ENCODE measurements at places on chromosomes 11 and 22. TPM values are rescaled to one million over a fixed set of nuclear protein-coding genes. Genes with fewer than 3 reads are reported as not detected.

The CNTF gene
- total RNA-seq, result 3.4 TPM

The OTOG gene
- not detected for total RNA-seq

GRCh38 chr11:130908061-130908460 is 8.2 kb downstream of the SNX19 start:
- H3K27ac ChIP-seq, result no peak overlapping the region
- no peaks in the 10 kb centered on the region for H3K4me1 ChIP-seq
- no peaks in the 10 kb centered on the region for H3K27me3 ChIP-seq
- H3K36me3 ChIP-seq, result peaks cover 27% of the 10 kb centered on the region
- no peak for DNase-seq

- no peak for DNase-seq
- H3K4me1 ChIP-seq, result no peaks in the 10 kb centered on the region
- no peaks in the 10 kb centered on the region for H3K36me3 ChIP-seq
- H3K27me3 ChIP-seq, result no peaks in the 10 kb centered on the region
- H3K4me3 ChIP-seq, result no peak overlapping the region
Observed at GRCh38 chr11:22699388-22699787, 33.0 kb downstream of the GAS2 start.

DNA sequence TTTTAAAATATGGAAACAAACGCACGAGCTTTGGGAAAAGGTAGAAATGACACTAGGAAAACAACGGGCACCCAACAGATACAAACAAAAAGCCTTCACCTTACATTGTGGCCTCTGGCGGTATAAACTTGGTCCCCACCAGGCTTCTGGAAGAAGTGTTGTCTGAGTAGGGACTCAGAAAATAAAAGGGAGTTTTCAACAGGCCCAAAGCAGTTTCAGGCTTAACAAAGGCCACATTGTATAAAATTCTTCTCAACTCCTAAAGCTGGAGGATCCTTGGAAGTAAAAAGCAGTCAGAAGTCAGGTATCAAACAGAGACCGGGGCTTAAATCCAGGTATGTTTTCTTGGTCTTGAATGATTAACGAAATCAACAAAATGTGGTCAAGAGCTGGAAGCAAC is 61.0 kb downstream of the LARGE1 start:
- no peak overlapping the region for H3K27ac ChIP-seq
- no peak for DNase-seq
- H3K27me3 ChIP-seq, result no peaks in the 10 kb centered on the region
- H3K4me3 ChIP-seq, result no peak overlapping the region

- H3K27me3 ChIP-seq, result no peaks in the 10 kb centered on the region
- no peak for DNase-seq
- H3K36me3 ChIP-seq, result no peaks in the 10 kb centered on the region
- H3K27ac ChIP-seq, result no peak overlapping the region
Observed at GRCh38 chr22:37053310-37054055, 1.9 kb downstream of the KCTD17 start.

DNA sequence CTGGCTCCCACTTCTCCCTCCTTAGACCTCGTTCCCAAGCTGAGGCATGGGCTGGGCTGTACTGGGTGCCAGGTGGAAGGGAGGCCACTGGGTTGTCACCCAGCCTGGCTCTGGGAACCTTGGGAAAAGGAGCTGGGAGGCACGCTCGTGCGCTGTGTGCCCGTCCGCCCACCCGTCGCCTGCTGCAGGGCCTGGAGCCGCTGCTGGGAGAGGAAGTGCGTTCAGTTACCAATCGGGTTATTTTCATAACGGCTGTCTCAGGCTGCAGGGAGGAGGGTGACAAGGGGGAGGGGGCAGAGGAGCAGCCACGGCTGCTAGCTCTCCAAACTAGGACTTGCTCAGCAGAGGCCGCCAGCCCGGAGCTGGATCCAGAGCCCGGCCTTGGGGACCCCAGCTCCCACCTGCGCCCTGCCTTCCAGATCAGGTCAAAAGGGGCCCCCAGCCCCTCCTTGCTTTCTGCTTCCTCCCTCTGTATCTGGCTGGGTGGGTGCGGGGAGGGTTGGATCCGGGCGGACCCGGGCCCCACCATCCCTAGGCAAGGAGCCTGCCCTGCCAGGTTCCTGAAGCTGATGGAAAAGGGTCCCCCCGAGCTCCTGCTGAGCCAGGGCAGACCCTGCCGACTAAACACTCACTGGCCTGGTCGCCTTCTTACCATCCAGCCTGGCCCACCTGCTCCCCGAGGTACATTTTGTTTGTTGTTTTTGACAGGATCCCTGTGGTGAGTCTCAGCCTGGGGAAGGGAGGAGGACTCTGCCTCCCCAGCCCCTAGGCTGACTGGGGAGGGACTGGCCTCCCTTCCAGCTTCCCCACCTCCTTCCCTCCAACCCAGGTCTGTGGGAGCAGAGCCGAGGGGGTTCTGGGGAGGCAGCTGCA is 14.3 kb downstream of the DGKZ start:
- no peak overlapping the region for H3K4me3 ChIP-seq
- DNase-seq, result no peak
- no peaks in the 10 kb centered on the region for H3K36me3 ChIP-seq
- H3K27ac ChIP-seq, result no peak overlapping the region
- peaks cover 22% of the 10 kb centered on the region for H3K4me1 ChIP-seq

DNA sequence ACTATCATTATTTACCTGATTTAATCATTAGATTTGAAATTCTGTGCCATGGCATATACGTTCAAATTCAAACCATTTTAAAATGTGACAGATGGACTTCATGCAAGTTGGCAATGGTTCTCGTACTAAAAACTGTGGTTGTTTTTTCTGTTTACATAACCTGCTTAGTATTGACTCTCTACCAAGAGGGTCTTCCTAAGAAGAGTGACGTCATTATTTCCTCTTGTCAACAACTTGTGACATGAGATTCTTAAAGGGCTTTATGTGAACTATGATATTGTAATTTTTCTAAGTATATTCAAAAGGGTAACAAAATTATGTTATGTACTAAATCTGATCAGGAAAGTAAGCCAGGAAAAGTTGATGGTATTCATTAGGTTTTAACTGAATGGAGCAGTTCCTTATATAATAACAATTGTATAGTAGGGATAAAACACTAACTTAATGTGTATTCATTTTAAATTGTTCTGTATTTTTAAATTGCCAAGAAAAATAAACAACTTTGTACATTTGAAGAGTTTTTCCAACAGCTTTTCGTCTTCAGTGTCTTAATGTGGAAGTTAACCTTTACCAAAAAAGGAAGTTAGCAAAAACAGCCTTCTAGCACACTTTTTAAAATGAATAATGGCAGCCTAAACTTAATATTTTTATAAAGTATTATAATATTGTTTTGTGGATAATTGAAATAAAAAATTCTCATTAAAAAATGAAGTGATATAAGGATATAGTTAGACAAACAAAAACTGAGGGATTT is 87.0 kb downstream of the GRK3 start:
- no peak for DNase-seq
- no peak overlapping the region for H3K4me3 ChIP-seq
- no peaks in the 10 kb centered on the region for H3K36me3 ChIP-seq
- no peak overlapping the region for H3K27ac ChIP-seq
- no peaks in the 10 kb centered on the region for H3K4me1 ChIP-seq

The PANX3 gene
- total RNA-seq, result not detected

GRCh38 chr11:1335264-1335810 is 25.9 kb upstream of the TOLLIP start:
- H3K36me3 ChIP-seq, result no peaks in the 10 kb centered on the region
- peaks cover 9% of the 10 kb centered on the region for H3K4me1 ChIP-seq
- DNase-seq, result no peak
- no peaks in the 10 kb centered on the region for H3K27me3 ChIP-seq

- no peak overlapping the region for H3K27ac ChIP-seq
- peaks cover 95% of the 10 kb centered on the region for H3K27me3 ChIP-seq
- no peaks in the 10 kb centered on the region for H3K4me1 ChIP-seq
- H3K4me3 ChIP-seq, result no peak overlapping the region
- no peak for DNase-seq
Observed at GRCh38 chr11:117730208-117730800, 66.7 kb downstream of the DSCAML1 start.

GRCh38 chr11:32043737-32044136 is 47.1 kb upstream of the RCN1 start:
- no peak for DNase-seq
- H3K4me1 ChIP-seq, result no peaks in the 10 kb centered on the region
- no peak overlapping the region for H3K4me3 ChIP-seq
- no peaks in the 10 kb centered on the region for H3K36me3 ChIP-seq
- peaks cover 8% of the 10 kb centered on the region for H3K27me3 ChIP-seq

DNA sequence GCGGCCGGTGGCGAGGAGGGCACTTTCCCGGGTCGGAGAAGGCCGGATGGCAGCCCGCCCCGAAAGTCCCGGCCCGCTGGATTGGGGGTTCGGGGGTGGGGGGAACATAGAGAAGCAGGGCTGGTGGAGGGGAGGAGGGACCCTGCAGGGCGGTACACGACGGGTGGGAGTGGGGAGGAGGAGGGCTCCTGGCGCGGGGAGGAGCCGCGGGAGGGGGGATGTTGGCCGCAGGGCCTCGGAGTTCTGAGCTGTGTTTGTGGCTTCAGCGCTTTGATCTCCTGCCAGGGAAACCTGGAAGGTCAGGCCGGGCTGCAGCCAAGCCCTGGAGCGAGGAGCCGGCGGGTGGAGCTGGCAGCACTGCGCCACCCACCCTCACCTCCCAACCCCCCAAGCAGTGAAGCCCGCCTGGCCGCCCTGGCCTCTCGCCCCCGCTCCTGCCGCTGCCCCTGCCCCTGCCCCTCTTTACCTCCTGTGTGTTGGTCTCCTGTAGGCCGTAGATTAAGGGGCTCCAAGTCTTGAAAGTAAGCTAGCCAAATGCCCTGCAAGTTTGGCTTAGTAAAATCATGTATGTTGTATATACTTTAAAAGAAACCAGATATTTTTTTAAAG is 30.9 kb downstream of the C22orf31 start:
- no peaks in the 10 kb centered on the region for H3K36me3 ChIP-seq
- peak overlapping the region; percentile 74 for H3K4me3 ChIP-seq
- H3K27me3 ChIP-seq, result no peaks in the 10 kb centered on the region
- peak overlapping the region; percentile 93 for H3K27ac ChIP-seq

GRCh38 chr22:38768036-38768435 is 12.2 kb upstream of the SUN2 start:
- H3K27me3 ChIP-seq, result no peaks in the 10 kb centered on the region
- no peak overlapping the region for H3K4me3 ChIP-seq
- no peak overlapping the region for H3K27ac ChIP-seq
- no peak for DNase-seq
- no peaks in the 10 kb centered on the region for H3K36me3 ChIP-seq

GRCh38 chr22:31747441-31747840 is 2.5 kb downstream of the PRR14L start:
- H3K27me3 ChIP-seq, result no peaks in the 10 kb centered on the region
- H3K27ac ChIP-seq, result no peak overlapping the region
- peaks cover 25% of the 10 kb centered on the region for H3K4me1 ChIP-seq
- H3K36me3 ChIP-seq, result peaks cover 4% of the 10 kb centered on the region

DNA sequence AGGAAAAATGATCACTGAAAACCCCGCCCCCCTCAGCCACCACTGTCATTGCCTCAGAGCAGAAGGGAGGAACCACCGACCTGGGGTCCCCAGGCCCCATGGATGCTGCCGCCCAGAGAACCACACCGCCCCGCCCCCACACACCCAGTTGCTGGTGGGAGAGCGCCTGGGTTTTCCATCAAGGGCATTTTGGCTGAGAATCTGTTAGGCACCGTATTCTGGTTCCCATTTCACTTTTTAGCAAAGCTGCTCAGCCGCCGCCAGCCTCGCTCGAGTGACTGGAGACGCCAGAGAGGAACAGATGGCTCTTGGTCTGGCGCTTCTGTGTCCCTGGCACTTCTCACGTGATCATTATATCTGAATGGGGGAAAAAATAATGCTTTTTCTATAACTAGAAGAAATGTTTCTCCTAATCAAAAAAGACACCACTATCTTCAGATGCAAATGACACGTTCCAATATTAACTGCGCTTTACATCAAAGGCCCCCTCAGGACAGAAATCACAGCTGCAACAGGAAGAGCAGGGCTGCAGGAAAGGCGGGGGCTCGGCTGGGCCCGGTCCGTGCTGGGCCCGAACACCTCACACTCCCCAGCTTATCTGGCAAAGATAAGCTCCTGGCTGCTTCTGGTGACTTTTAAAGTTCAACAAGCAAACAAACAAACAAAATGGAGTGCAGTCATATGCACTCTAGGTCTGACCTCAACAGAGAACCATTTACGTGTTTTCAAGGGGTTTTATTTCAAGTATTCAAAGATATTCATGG is 149.8 kb downstream of the MPPED1 start:
- DNase-seq, result no peak
- peaks cover 58% of the 10 kb centered on the region for H3K27me3 ChIP-seq
- no peaks in the 10 kb centered on the region for H3K4me1 ChIP-seq
- H3K36me3 ChIP-seq, result no peaks in the 10 kb centered on the region
- no peak overlapping the region for H3K4me3 ChIP-seq

DNA sequence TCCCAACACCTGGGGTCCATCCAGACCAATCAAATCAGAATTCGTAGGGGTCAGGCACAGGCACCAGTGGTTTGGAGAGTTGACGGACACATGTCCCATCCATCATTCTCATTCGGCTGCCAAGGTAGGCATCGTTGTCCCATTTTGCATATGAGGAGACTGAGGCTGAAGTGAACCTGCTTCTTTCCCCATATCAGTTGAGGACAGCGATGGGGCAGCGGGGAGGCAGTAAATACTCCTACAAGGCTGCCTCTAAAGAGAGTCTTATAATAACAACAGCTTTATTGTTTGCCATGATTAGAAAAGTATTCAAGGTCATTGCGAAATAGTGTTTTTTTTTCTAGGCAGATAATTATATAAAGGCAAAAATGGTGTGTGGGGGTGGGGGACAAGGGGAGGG is 1.6 kb upstream of the BEST1 start:
- no peak overlapping the region for H3K27ac ChIP-seq
- DNase-seq, result no peak
- H3K4me3 ChIP-seq, result no peak overlapping the region
- H3K4me1 ChIP-seq, result peaks cover 23% of the 10 kb centered on the region
- no peaks in the 10 kb centered on the region for H3K36me3 ChIP-seq

DNA sequence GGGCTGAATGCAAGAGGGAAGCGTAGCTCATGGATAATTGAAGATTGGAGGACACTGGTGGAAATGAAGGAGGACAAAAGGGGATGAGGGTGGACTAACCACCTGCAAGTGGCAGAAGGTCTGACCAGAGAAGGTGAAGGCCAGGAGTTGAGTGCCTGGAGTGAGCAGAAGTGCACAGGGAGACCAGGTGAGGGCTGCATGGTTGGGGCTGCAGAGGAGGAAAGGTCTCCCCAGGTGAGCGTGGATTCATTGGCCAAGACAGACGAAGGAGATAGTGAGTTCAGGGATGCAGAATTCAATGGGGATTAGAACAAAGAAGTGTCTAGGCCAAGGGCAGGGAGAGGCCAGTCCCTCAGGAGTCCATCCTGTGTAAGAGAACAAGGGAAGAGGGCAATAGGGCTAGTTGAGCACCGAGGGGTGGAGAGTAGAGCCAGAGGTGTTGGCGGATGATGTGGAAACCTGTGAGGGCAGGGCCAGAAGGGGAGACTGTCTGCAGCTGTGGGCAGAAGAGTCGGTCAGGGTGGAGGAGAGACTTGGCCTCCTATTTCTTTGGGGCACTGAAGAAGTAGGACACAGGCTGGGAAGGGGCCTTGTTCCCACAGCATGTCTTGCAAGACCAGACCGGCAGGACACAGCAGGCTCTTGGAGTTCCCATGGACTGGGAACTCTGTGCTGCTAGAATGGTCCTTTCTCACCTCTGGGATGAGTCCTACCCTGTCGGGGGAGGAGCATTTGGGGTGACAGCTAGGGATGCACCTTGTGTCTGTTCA is 6.7 kb downstream of the TRIM29 start:
- peaks cover 12% of the 10 kb centered on the region for H3K4me1 ChIP-seq
- H3K36me3 ChIP-seq, result 0 out of 2 replicates have a peak, but pooled peaks cover 9% of the 10 kb centered on the region
- no peak overlapping the region for H3K4me3 ChIP-seq
- H3K27ac ChIP-seq, result no peak overlapping the region
- H3K27me3 ChIP-seq, result no peaks in the 10 kb centered on the region

GRCh38 chr11:19493446-19494213 is 219.0 kb upstream of the NAV2 start:
- no peaks in the 10 kb centered on the region for H3K36me3 ChIP-seq
- H3K27me3 ChIP-seq, result no peaks in the 10 kb centered on the region
- no peaks in the 10 kb centered on the region for H3K4me1 ChIP-seq
- no peak for DNase-seq
- H3K4me3 ChIP-seq, result no peak overlapping the region
- no peak overlapping the region for H3K27ac ChIP-seq

Measured in PC-9 (cell line).